ENCODE measurements at places on chromosomes 16 and 17. TPM values are rescaled to one million over a fixed set of nuclear protein-coding genes. Genes with fewer than 3 reads are reported as not detected.

GRCh38 chr17:77826132-77826873, 132.2 kb upstream of the TNRC6C start:
- no peaks in the 10 kb centered on the region for H3K36me3 ChIP-seq
- H3K27me3 ChIP-seq: no peaks in the 10 kb centered on the region
- no peak overlapping the region for H3K4me3 ChIP-seq
- H3K4me1 ChIP-seq: no peaks in the 10 kb centered on the region
- H3K27ac ChIP-seq: no peak overlapping the region
- no peak for DNase-seq

GRCh38 chr16:80158766-80159165, 382.0 kb upstream of the DYNLRB2 start:
- H3K4me1 ChIP-seq: no peaks in the 10 kb centered on the region
- H3K36me3 ChIP-seq: no peaks in the 10 kb centered on the region
- no peak overlapping the region for H3K4me3 ChIP-seq
- no peak for DNase-seq
- no peak overlapping the region for H3K27ac ChIP-seq

- no peaks in the 10 kb centered on the region for H3K36me3 ChIP-seq
- no peak overlapping the region for H3K4me3 ChIP-seq
- DNase-seq: no peak
- H3K27ac ChIP-seq: no peak overlapping the region
These were observed 8.4 kb upstream of the HSBP1 start for GRCh38 chr16:83799336-83799735.

GRCh38 chr17:42429726-42430447, 6.8 kb upstream of the CAVIN1 start:
- no peaks in the 10 kb centered on the region for H3K36me3 ChIP-seq
- H3K27ac ChIP-seq: no peak overlapping the region
- no peaks in the 10 kb centered on the region for H3K4me1 ChIP-seq
- no peak overlapping the region for H3K4me3 ChIP-seq

The PHF23 gene
- total RNA-seq: 29.8 TPM

The MYO15A gene
- total RNA-seq: 1.1 TPM

GRCh38 chr16:79347277-79347676, 253.3 kb downstream of the MAF start:
- no peak for DNase-seq
- H3K36me3 ChIP-seq: no peaks in the 10 kb centered on the region
- H3K27ac ChIP-seq: no peak overlapping the region

DNA sequence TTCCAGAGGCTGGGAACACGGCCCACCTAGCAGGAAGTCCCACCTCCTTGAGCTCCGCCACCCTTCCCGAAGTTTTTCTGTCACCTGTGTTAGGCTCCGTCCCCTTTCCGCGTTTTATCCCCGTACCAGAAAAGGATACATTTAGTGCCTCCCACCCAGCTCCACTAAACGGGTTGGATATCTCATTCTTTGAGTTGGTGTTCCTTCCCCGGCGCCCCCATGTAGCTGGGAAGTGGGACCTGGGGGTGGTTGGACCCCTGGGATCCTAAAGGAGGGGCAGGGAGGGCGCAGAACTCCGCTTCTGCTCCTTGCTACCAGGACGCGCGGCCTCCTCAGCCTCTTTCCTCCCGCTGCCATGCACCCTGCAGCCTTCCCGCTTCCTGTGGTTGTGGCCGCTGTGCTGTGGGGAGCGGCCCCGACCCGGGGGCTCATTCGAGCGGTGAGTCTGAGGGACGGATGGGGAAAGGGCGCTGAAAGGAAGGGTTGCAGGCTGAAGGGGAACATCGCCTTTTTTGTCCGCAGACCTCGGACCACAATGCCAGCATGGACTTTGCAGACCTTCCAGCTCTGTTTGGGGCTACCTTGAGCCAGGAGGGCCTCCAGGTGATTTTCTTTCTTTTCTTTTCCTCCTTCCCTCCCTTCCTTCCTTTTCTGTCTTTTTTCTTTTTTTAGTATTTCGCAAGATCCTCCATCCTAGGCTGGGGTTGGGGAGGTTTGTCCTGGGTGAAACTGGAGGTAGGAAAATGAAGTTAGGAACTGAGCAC, 669 bp downstream of the RNF167 start:
- H3K4me3 ChIP-seq: peak overlapping the region; percentile 70
- H3K36me3 ChIP-seq: peaks cover 17% of the 10 kb centered on the region
- H3K27ac ChIP-seq: peak overlapping the region; percentile 98
- no peaks in the 10 kb centered on the region for H3K27me3 ChIP-seq

Measured in colonic mucosa (tissue), 4 donors.